ENCODE measurements at places on chromosomes 12 and 14.

DNA sequence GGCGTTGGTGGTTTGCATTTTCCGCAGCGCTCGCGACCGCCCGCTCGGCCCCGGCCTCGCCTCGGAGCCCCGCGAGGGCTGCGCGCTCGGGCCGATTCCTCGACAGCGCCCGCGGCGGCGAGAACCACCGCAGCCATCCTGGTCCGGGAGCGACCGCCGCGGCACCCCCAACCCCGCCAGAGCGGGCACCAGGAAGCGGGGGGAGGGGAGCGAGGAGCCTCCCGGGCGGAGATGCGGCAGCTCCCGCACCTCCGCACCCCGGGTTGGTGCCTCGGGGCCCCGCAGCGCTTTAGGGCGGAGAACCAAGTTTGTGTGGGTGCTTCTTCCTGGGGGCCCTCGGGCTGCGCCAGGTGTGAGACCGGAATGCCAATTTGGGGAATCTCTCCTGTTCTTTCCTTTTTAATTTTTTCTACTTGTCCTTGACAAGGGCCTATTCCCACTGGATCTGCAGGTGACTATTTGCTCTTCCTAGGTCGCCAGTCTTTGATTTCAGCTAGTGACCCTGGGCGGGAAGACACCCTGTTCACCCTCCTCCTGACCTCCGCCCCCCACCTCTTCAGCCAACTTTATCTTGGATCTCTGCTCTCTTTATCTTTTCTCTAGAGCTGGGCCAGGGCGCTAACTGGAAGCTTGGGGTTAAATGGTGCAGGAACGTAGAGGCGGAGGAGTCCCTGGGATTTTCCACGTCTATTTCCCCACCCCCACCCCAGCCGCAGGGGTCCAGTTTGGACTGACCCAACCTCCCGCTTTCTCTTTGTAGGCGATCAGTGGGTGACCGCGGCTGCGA, at the start of gene SOCS2:
Gene SOCS2, plus strand, starts transcription at position 751 of the 787 bp plus-strand sequence. CDS start 223 bp downstream, outside the sequence.
- DNase-seq, result no peak

DNA sequence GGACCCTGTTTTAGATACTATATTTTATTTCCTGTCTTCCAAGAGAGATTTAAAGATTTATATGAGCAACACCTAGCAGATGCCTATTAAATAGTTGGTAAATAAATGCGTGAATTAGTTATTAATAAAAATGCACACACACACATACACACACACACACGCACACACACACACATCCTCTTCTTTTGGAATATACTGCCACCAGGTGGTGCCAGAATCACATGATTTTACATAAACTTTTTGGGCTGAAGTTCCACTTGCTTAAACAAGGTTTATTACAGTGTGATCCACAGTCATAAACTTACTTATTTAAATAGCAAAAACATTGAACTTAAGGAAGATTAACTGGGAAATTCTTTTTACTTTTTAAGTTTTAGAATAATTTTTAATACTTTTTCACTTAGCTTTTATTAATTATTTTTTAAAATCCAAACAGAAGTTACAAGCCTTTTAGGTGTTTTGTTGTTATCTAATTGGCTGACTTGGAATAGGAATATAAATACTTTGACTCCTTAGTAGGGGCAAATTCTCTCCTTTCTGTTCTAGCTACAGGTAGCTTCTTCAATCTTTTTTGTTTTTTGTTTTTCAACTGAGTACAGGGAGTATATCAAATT, 17.5 kb downstream of the RAD51B start:
- DNase-seq, result peak; percentile 63

GRCh38 chr12:109393437-109394345, 46.0 kb downstream of the MYO1H start:
- peak; percentile 78 for DNase-seq

DNA sequence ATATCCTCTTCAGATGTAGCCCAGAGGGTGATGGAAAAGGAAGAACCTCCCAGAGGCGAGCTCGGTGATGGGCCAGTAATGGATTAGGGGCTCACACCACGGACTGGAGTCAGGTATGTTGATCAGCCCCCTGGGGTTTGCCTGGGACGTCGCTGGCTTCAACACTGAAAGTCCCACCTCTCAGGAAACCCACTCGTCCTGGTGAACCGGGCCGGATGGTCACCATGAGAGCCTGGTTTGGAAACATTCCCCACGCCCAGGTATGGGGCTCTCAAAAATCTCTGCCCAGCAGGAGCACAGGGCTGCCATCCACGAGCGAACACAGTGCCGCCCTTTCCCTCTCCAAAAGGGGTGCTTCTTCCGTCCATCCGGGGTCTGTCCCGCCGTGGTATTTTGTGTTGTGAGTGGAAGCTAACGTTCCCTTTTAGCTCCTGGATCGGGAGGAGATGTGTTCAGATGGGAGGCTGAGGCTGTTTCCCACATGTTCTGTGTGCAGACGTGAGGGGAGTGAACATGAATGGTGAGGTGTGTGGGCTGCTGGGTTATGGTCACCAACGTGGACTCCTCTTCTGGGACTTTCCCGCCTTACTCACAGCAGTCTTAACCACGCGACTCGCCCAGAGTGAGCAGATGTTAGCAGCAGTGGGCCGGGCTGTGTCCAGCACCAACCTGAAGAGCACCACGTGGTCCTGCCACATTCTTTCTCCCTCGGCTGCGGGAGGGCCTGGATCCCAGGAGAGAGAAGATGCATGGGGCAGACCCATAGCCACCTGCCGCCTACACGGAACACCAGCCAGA, 139.2 kb downstream of the KIF26A start:
- no peak for DNase-seq

DNA sequence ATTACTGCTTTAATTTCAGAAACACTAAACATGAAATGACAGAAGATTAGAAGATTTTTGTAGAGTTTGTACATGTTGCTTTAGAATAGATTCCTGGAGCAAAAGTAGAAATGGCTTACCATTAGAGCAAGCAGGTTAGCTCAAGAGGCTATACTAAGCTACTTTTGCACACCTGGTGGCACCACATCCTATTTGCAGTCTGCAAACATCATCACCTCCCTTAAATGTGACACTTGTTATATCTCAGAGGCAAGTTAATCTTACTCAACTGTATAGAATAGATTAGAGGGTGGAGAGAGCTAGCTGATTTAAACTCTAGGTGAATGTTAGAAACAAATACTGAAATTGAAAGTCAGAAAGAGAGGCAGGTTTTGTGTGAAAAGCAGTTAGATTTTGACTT, 30.7 kb upstream of the OR4E1 start:
- no peak for DNase-seq

DNA sequence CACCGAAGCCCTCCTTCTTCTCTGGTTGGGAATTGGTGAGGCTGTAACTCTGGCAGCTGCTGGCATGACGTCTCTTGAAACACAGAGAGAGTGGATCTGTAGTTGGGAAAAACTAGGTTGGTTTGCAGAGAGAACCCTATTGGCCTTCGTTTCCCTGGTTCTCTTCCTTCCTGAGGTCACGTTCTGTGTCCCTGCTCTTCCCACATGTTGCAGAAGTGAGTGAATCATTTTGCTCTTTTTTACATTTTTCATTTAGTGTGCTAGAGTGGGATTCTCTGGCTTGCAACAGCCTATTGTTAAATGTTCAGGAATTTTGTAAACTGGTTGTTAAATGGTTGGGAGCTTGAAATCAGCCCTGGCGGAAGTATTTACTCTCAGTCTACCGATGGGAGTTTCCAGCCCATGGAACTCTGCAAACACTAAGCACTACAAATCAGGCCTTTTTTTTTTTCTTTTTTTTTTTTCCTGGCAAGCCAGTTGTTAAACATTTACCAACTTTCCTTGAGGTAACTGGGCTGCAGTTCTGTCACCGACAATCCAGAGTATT, 26.8 kb upstream of the CKAP4 start:
- DNase-seq, result no peak

GRCh38 chr12:132218915-132219314, 74.7 kb downstream of the NOC4L start:
- peak; percentile 28 for DNase-seq

DNA sequence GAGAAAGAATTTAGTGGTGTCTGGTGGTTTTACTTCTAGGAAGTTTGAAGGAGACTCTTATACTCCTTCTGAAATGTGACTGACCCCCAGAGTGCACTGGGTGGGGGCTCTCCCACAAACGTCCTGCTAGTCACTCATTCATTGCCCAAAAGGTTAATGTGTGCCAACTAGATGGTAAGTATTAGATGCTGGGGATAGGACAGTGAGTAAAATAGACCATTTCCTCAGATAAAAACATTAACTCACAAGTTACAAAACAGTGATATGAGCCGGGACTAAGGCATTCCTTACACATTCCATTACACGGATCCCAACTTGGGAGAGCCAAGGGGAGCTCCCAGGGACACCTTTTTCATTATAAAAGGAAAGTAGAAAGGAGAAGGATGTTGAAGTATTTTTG, 185.1 kb downstream of the ATXN7L3B start:
- no peak for DNase-seq

DNA sequence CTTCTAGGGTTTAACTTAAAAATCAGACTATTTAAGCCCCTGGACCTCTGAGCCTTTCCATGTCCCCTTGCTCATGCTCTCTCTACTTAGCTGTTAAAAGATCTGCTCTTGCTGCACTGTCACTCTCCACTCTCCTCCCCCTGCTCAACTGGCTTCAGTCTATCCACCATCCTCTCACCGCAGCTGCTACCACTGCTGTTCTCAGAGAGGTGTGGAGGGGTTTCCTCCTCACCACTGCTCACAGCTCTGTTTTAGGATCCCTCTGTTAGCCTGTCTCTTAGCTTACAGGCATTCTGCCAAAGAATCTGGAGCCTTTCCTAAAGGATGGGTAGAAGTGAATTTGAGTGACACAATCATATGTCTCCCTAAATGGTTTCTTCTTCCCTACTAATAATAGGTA, 43.7 kb upstream of the ATP2B1 start:
- no peak for DNase-seq

DNA sequence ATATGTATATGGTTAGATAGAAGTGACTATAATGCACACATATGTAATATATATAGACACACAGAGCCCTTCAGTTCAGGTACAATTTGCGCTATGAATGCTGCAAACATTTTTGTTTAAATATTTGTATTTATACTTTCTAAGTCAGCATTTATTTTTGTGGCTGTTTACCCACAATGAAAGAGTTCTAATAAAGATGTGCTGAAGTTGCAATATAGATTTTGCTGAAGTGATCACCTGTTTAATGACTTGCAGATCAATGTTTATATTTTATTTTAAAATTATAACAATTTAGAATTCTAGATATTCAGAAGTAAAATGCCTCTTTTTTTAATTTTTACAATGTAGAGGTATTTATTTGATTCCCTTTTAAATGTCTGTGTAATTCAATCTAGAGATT, 3.5 kb downstream of the FOXG1 start:
- DNase-seq, result no peak

GRCh38 chr14:88454886-88455285, 69.4 kb downstream of the SPATA7 start:
- DNase-seq, result no peak

DNA sequence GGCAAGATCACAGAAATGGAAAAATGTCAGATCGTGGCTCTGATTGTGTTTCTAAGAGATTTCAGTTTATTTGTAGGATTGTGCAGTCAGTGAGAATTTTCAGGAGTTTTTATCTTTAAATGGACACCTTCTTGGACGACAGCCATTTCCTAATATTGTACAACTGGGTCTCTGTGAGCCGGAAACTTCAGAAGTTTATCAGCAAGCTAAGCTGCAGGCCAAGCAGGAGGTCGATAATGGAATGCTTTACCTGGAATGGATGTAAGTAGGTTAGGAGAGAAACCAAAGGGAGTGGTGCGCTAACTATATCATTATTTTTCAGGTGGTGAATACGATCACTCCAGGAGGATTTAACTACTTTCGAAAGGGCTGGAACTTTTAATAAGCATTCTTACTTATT, 26.4 kb downstream of the APAF1 start:
- no peak for DNase-seq

- no peak for DNase-seq
Measured at GRCh38 chr14:78412475-78412874, 242.3 kb downstream of the NRXN3 start.

- DNase-seq, result peak; percentile 84
Measured at GRCh38 chr12:77925536-77926108, 94.9 kb downstream of the NAV3 start.

GRCh38 chr12:78406828-78407227, 457.7 kb upstream of the SYT1 start:
- no peak for DNase-seq

- DNase-seq, result no peak
Measured at GRCh38 chr14:71589609-71590008, 342.6 kb upstream of the RGS6 start.

DNA sequence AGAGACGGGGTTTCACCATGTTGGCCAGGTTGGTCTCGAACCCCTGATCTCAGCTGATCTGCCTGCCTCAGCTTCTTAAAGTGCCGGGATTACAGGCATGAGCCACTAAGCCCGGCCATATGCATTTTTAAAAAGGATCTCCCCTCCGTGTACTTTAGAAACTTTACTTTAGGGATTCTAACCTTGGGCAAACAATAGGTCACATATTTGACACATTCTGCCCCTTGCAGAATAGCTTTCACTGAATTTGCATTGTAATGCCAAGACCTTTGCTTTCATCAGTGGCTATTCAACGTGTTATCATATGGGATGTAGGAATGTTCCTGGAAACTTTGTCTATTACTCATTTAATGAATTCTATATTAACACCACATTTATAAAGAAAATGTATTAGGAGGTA, 11.4 kb upstream of the ANKS1B start:
- no peak for DNase-seq

DNA sequence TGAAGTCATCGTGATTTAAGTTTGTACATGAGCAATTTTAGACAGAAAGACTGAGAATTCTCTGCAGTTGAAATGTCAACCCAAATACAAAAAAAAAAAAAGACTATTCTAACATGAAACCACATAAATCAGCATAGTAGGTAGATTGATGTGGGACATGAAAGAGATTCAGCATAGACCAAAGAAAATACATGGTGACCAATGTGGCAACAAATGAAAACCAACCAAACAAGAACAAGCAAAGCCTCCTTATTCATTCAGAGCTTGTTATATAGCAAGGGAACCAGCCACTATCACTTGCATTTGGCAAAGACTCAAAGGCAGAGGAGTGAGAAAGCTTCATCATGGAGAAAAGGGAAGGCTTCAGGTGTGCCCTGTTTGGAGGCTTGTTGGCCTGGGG, 144.4 kb upstream of the TMPO start:
- DNase-seq, result no peak

Data from Kasumi-1 (cell line).